ENCODE measurements at places on chromosomes 7 and 10. TPM values are rescaled to one million over a fixed set of nuclear protein-coding genes. Genes with fewer than 3 reads are reported as not detected.

DNA sequence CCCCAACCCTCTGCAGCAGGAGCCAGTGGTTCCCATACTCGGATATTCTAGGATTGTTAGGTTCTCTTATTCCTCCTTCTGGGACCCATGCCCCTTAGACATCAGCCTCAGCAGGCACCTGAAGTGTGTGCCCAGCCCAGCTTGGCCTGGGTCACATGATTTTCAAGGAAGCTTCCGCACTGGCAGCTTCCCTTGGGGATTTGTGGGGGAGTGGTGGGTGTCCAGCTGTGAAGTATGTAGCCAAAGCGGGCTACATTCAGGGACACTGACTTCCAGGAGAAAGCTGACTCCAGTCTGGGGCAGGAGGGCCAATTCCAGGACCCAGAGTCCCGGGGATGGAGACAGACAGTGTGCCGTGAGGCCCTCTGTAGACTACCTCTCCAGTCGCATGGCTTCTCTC, 1.3 kb downstream of the LDB1 start:
- peak; percentile 25 for DNase-seq

GRCh38 chr7:111380945-111381344, 181.3 kb downstream of the IMMP2L start:
- peak; percentile 36 for DNase-seq

GRCh38 chr10:128063736-128064107, 62.5 kb downstream of the MKI67 start:
- no peak for DNase-seq

Gene SPDYE6
- total RNA-seq, result not detected

Measured in HT-29 (cell line).